Stimulated activated CD8-positive, alpha-beta memory T cell treated with anti-CD3 and anti-CD28 coated beads, Interleukin-2, amount 100 ng/mL, for 1 hour (primary cell): ENCODE measurements at places on chromosomes 2 and 18.

DNA sequence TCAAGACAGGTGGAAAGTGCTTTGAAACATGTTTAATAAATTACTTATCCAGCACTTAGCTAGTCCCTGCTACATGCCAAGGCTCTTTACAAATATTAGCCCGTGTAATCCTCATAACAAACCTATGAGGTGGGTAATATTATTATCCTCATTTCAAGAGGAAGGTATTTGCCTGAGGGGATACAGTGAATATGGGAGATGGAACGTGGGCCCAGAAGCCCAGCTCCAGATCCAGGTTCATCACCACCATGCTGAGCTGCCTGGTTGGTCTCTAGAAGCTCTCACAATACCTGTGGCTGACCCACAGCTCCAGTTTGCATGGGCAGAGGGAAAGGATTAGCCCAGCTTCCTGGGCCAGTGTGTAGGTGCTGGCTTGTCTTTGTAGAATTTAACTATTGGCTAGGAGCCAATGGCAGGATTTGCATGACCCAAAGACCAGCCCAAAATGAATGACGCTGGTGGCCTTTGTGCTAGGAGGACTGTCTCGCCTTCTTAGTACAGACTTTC is 61.6 kb upstream of the ATP8B1 start:
- no peak for DNase-seq

- DNase-seq, result no peak
Observed at GRCh38 chr2:63879876-63880433, 38.3 kb downstream of the UGP2 start.

- no peak for DNase-seq
Observed at GRCh38 chr2:69305712-69306392, 81.2 kb downstream of the GFPT1 start.

GRCh38 chr2:190123956-190124355 is 61.4 kb upstream of the MSTN start:
- DNase-seq, result no peak

- DNase-seq, result no peak
Observed at GRCh38 chr2:96400049-96401000, 64.8 kb downstream of the NCAPH start.

DNA sequence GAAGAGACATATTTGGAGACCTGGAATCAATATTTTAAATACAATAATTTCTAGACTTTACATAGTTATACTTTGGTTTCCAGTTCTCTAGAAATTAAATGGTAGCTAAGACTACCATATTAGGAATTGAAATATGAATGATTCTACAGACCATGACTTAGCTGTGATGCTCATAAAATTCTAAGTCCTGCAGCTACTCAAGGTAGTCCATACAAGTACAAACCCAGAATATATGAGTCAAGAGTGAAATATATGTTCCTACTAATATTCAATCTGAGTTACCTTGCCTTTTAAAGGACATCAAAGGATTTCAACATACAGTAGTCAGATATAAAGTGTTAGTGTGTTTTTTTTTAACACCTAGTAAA is 10.1 kb upstream of the SPOPL start:
- DNase-seq, result no peak
